Activated naive CD8-positive, alpha-beta T cell treated with anti-CD3 and anti-CD28 coated beads, Interleukin-2, amount 50 U/mL, for 24 hours (primary cell): ENCODE measurements at places on chromosomes 11 and 22.

GRCh38 chr22:19885841-19886592, 31.3 kb upstream of the GNB1L start:
- no peak for DNase-seq
- H3K4me3 ChIP-seq, result no peak overlapping the region
- peaks cover 38% of the 10 kb centered on the region for H3K4me1 ChIP-seq
- no peaks in the 10 kb centered on the region for H3K36me3 ChIP-seq
- peak overlapping the region; percentile 19 for H3K27ac ChIP-seq

DNA sequence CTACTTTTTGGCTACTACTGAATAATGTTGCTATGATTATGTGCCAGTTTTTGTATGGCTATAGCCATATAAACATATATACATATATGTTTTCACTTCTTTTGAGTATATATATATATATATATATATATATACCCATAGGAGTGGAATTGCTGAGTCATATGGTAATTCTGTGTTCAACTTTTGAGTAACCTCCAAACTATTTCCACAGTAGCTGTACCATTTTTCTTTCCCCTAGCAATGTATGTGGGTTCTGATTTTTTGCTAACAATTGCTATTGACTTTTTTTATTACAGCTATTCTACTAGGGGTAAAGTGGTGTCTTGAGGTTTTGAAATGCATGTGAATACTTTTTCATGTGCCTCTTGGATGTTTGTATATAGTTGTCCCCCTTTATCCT, 30.4 kb downstream of the CBL start:
- peaks cover 35% of the 10 kb centered on the region for H3K36me3 ChIP-seq
- peaks cover 56% of the 10 kb centered on the region for H3K4me1 ChIP-seq
- DNase-seq, result no peak
- H3K27ac ChIP-seq, result peak overlapping the region; percentile 90
- H3K27me3 ChIP-seq, result no peaks in the 10 kb centered on the region

DNA sequence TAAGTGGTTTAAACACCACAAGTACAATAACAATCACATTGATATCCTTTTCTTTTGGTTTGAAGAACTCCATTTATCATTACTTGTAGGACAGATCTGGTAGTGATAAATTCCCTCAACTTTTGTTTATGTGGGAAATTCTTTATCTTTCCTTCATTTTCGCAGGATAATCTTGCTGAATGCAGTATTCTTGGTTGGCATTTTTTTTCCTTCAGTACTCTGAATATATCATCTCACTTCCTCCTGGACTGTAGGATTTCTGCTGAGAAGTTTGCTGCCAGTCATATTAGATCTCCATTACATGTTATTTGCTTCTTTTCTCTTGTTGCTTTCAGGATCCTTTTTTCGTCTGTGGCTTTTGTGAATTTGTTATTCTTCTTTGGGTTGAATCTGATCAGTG, 179.0 kb upstream of the PLET1 start:
- H3K4me3 ChIP-seq, result no peak overlapping the region
- no peak for DNase-seq
- no peaks in the 10 kb centered on the region for H3K4me1 ChIP-seq
- H3K36me3 ChIP-seq, result no peaks in the 10 kb centered on the region
- H3K27me3 ChIP-seq, result no peaks in the 10 kb centered on the region

DNA sequence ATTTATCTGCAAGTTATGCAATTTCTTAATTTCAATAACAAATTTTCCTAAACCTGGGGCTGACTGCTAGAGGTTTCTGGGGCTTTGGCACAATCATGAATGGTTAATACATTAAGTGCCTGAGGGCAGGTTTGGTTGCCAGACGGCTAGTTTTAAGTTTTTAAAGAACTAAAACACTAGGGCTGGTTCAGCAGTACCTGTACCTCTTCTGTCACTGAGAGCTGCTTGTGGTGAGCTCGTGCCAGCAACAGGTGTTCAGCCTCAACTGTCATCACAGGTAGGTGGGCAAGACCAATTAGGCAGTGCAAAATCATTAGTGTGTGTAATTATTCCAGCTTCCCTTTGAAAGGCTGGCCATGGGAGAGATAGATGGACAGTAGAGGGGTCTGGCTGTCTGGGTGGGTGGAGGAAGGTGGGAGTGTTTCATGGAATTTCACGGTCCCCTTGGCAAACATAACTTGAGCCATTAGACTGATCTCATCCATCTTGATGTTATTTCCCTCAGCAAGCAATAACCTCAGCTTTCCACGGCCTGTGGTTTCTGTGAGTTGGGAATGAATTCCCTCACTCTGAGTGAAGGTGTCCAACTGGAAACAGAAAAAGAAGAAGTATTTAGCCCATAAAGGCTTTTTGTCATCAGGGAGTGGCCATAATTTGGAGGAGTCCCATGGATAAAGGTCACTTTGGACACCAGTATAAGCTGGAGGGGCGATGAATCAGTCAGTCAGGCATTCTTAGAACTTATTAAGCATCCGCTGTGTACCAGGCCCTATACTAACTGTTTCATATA, 114.8 kb downstream of the SNX19 start:
- H3K27me3 ChIP-seq, result peaks cover 6% of the 10 kb centered on the region
- no peak for DNase-seq
- no peak overlapping the region for H3K4me3 ChIP-seq
- no peak overlapping the region for H3K27ac ChIP-seq
- H3K4me1 ChIP-seq, result no peaks in the 10 kb centered on the region

GRCh38 chr11:4830346-4830745, 9.2 kb downstream of the OR51F2 start:
- DNase-seq, result no peak
- no peaks in the 10 kb centered on the region for H3K4me1 ChIP-seq
- H3K36me3 ChIP-seq, result no peaks in the 10 kb centered on the region
- H3K27ac ChIP-seq, result no peak overlapping the region
- H3K4me3 ChIP-seq, result no peak overlapping the region

DNA sequence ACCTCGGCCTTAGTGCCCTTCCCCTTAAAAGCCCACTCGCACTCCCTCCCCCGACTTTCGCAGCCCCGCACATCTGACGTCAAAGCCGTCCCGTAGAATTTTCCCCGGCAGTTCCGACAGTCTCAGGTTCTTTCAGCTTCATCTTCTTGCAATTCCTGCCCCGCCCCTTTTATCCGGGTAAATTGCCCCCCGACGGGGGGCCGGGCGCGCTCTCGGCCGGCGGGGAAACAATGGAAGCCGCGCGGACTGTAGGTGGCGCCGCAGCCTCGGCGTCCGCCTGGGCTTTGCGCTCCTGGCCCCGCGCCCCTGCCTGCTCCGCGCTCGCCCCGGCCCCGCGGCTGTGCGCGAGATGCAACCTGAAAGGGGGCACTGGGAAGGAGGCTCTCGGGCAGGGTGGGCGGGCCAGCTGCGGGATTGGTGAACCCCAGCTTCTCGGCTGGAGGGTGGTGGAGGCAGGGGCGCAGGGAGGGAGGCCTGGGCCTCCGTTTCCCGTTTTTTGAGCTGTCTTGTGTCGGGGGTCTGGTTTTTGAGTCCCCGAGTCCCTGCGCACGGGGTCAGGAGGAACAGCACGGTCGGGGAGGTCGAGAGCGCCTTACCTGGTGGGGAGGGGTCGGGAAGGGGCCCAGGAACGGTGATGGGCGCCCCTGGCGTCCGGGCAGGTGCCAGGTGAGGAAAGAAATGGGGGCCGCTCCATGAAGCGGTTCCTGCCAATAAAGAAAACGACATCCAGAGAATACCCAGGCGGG, 859 bp upstream of the FGF19 start:
- no peak overlapping the region for H3K4me3 ChIP-seq
- peak; percentile 32 for DNase-seq
- no peak overlapping the region for H3K27ac ChIP-seq
- H3K4me1 ChIP-seq, result peaks cover 7% of the 10 kb centered on the region

- no peaks in the 10 kb centered on the region for H3K36me3 ChIP-seq
- no peaks in the 10 kb centered on the region for H3K4me1 ChIP-seq
- DNase-seq, result no peak
- no peak overlapping the region for H3K27ac ChIP-seq
- no peak overlapping the region for H3K4me3 ChIP-seq
Observed at GRCh38 chr11:133041181-133041580, 491.1 kb downstream of the OPCML start.

GRCh38 chr11:86067009-86067850, 1.7 kb downstream of the PICALM start:
- H3K4me3 ChIP-seq, result peak overlapping the region; percentile 100
- peaks cover 22% of the 10 kb centered on the region for H3K36me3 ChIP-seq
- peak overlapping the region; percentile 98 for H3K27ac ChIP-seq
- DNase-seq, result no peak
- no peaks in the 10 kb centered on the region for H3K27me3 ChIP-seq

GRCh38 chr11:116691771-116692177, 81.0 kb downstream of the BUD13 start:
- peak; percentile 70 for DNase-seq
- no peaks in the 10 kb centered on the region for H3K36me3 ChIP-seq
- H3K27me3 ChIP-seq, result peaks cover 2% of the 10 kb centered on the region
- no peak overlapping the region for H3K27ac ChIP-seq
- no peaks in the 10 kb centered on the region for H3K4me1 ChIP-seq

DNA sequence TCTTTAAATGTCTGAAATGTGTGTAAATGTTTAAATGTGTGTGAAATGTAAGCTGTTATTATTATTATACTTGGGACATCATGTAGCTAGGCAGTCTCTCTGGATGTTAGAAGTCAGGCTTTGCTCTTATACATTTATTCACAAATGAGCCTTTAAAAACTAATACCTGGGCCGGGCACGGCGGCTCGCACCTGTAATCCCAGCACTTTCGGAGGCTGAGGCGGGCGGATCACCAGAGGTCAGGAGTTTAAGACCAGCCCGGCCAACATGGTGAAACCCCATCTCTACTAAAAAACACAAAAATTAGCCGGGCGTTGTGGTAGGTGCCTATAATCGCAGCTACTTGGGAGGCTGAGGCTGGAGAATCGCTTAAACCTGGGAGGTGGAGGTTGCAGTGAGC, 21.7 kb upstream of the CTTN start:
- H3K27me3 ChIP-seq, result no peaks in the 10 kb centered on the region
- no peak overlapping the region for H3K4me3 ChIP-seq
- no peak for DNase-seq
- H3K27ac ChIP-seq, result no peak overlapping the region

DNA sequence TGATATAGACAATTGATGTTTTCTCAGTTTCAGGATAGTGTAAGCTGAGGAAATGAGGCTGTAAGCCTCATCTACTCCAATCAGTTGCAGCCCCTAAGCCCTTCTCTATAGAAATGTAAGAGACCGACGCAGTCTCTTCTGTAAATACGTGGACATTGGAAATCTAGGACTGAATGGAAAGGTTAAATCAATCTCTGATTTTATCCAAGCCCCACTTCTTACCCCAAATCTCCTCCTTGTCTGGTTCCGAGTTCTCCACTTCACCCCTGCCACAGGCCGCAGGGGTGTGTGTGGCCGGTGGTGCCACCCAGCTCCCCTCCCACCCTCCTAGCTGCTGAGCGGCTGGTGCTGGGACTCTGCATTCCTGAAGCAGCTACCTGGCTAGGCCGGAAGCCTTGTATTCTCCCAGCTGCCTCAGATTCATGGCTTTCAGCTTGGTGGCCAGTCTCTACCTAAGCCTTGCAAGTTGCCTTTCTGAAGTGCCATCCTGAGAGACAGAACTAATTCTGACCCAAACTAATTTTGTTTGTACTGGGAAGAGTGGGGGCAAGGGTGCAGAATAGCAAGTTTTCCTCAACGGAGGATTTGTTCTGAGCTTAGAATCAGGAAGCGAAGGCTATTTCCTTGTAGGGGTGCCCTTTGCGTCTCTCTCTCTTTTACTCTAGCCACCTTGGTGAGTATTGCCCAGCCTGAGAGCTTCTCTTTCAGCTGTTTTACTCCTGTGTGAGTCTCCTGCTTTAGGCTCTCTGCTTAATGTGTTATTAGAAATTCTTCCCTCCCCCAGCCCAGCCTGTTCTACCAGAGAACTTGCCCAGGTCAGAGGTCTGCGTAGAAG, 749 bp downstream of the VWA5A start:
- H3K4me1 ChIP-seq, result peaks cover 15% of the 10 kb centered on the region
- H3K36me3 ChIP-seq, result peaks cover 12% of the 10 kb centered on the region
- DNase-seq, result no peak
- H3K4me3 ChIP-seq, result peak overlapping the region; percentile 90

DNA sequence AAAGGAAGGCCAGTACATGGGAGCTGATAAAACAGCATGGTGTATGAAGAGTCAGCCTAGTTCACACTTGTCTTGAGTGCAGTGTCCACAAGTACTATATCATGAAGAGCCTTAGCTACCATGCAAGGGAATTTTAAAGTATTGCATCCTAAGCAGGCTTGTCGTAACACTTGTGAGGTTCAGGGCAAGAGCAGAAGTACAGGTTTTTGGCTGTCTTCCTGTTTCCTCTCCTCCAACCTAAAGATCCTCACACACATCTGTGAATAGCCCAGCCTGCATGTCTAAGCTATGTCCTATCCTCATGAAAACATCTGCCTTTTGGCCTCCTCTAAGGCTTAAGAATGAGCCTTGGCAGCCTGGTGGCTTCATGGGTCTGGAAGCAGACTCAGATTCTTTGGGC, 34.6 kb upstream of the TMEM123 start:
- no peaks in the 10 kb centered on the region for H3K36me3 ChIP-seq
- no peak overlapping the region for H3K4me3 ChIP-seq
- DNase-seq, result no peak
- H3K27ac ChIP-seq, result no peak overlapping the region

GRCh38 chr22:27391092-27391770, 410.3 kb downstream of the MN1 start:
- no peak overlapping the region for H3K4me3 ChIP-seq
- no peak for DNase-seq
- no peaks in the 10 kb centered on the region for H3K36me3 ChIP-seq
- H3K27ac ChIP-seq, result no peak overlapping the region
- peaks cover 13% of the 10 kb centered on the region for H3K27me3 ChIP-seq

DNA sequence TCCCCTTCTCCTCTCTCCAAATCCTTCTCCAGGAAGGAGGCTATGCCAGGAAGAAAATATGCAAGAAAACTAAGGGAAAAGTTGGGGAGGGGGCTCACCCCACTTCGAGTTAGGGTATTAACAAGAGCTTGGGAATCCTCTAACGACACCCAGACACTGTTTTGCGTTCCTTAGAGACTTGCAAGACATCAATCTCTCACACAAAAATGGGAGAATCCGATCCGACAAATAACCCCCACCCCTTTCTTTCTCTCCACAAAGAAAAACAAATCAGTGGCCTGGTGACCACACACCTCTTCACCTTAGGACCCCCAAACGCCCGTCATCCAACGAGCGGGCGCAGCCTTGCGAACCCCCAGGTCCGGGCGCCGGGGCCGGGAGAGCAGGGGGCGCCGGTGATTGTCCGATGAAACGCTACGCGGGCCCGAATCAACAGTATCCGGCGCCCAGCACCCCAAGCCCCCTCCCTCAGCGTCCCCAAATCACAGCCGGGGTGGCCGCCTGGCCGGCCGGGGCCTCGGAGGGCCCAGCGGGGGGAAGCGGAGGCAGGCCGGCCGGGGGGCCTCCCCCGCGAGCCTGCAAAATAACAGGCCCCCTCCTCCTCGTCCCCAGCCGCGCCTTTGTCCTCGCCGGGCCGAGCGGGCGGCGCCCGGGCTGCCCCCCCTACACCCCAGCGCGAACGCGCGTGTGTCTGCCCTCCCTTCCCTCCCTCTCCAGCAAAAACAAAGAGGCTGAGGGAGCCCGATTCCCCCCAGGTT, 690 bp downstream of the CSNK1E start:
- H3K27ac ChIP-seq, result peak overlapping the region; percentile 87
- peaks cover 12% of the 10 kb centered on the region for H3K36me3 ChIP-seq
- peaks cover 49% of the 10 kb centered on the region for H3K4me1 ChIP-seq
- peak overlapping the region; percentile 91 for H3K4me3 ChIP-seq
- H3K27me3 ChIP-seq, result no peaks in the 10 kb centered on the region
- DNase-seq, result peak; percentile 40

- no peaks in the 10 kb centered on the region for H3K4me1 ChIP-seq
- H3K27ac ChIP-seq, result no peak overlapping the region
- DNase-seq, result no peak
- H3K4me3 ChIP-seq, result no peak overlapping the region
Observed at GRCh38 chr11:125079151-125079877, 16.2 kb downstream of the SLC37A2 start.

- H3K27me3 ChIP-seq, result no peaks in the 10 kb centered on the region
- H3K36me3 ChIP-seq, result no peaks in the 10 kb centered on the region
- no peaks in the 10 kb centered on the region for H3K4me1 ChIP-seq
- no peak for DNase-seq
Observed at GRCh38 chr11:12042215-12042676, 33.8 kb upstream of the DKK3 start.
